Fibroblast of skin of right quadriceps (primary cell): ENCODE measurements at places on chromosomes 2 and 18.

DNA sequence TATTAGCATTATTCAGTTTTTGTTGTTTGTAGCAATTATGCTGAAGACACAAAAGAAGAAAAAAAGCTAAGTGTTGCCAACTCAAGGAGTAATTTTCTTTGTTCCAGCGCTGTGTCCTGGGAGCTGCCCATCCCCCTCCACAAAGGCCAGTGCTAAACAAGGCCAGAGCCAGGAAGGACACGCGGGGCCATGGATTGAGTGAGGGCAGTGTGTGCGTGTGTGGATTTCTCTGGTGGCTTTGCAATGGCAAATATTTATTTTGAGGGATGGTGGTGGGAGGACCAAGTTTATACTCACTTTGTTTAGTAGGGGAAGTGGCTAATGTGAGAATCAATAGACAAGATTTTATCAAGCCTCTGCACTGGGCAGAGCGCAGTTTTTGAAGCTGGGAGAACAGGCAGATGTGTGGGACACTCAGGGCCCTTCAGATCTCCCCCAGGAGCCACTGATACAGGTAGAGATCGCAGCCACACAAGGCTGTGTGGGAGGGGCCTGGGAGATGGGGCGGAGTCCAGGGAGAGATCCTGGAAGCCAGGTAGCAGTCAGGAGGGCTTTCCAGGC, 11.4 kb downstream of the AGAP1 start:
- DNase-seq: no peak

DNA sequence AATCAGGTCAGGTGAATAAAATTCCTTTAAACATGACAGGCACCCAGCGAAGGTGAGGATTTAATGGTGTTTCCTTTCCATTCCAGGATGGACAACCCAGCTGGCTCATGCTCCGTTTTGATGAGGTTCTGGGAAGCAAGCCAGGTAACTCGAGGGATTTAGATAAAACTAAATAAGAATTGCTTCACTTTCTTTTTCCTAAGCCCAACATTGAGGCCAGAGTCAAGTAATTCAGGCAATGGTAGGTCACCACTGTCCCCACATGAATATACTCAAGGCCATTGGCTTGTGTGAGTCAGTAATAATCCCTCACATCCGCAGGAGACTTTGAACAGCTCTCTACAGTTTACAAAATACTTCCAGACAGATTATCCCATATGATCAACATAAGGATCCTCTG, 16.2 kb upstream of the LRATD1 start:
- DNase-seq: peak; percentile 60

- DNase-seq: peak; percentile 2
Observed at GRCh38 chr2:88857951-88858411, 166.5 kb downstream of the RPIA start.

- peak; percentile 96 for DNase-seq
Observed at GRCh38 chr2:8598295-8599165, 83.3 kb upstream of the ID2 start.

DNA sequence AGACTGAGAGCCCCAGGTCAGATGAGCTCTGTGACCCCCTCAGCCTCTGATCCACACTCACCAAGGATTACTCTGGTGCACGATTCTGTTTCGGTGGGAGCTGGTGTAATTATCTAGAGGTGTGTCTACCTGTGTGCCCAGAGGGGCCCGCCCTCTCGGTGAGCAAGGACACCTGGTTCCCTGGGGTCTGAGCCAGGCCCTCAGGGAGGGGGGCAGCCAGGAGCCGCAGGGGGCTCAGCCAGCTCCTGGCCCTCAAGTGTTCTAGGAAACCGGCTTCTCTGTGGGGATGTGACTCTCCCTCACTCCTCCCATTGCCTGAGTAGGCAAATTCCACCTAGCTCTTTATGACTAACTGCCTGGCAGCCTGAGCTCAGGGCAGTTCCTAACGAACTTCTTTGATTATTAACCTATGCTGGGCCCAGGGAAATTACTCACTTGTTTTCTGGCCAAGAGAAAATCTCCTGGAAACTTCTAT, 17.4 kb downstream of the AGAP1 start:
- peak; percentile 84 for DNase-seq

DNA sequence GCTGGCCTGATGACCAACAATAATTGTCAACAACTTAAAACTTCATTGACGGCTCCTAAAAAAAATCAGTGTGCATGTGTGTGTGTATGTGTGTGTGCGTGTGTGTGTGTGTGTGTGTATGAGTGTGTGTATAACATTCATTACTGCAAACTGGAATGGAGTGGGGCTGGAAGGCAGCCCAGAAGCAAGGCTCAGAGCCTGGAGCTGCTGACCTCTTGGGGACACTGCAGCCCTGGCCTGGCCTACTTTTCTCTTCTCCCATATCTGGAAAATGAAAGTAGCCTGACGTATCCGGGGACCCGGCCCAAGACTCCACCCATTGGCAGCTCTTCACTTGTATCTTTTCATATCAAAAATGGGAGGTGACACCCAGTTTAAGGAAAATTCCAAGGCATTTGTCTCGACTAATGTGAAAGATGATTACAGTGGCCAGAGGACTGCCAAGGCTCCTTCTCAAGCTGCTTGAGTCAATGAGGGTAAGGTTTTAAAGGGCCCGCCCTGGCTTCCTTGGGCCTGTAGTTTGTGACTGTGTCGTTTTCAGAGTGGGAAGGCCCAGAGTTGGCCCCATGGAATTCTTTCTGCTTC, 72.4 kb upstream of the IL1R1 start:
- peak; percentile 46 for DNase-seq
